Endothelial cell (in vitro differentiated cells): ENCODE measurements at places on chromosomes 12 and 14. TPM values are rescaled to one million over a fixed set of nuclear protein-coding genes. Genes with fewer than 3 reads are reported as not detected.

DNA sequence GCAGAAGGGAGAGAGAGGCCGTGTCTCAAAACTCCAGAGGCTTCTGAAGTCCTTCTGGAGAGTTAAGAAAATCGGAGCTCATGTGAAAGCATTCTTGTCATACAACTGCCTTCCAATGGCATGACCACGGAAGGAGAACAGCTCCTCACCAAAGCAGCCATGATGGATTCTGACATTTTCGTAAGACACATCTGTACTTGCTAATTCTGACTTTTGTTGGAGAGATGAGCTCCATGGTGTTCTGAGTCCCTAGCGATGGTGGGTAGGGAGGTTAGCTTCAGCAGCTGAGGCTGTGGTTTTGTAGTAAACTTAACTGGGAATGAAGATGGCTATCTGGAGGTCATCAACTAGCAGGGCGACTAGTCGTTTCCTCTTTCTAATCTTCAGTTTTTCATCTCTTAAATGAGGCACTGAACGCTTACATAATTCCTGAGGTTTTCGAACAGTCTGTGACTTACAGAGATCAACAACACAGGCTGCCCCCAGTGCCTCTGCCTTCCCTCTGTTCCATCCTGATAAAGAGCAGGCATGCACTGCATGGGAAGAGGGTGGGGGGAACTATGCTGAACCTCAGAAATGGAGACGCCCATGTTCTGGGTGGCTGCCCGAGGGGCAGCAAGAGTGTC is 28.6 kb upstream of the DICER1 start:
- no peak for DNase-seq

DNA sequence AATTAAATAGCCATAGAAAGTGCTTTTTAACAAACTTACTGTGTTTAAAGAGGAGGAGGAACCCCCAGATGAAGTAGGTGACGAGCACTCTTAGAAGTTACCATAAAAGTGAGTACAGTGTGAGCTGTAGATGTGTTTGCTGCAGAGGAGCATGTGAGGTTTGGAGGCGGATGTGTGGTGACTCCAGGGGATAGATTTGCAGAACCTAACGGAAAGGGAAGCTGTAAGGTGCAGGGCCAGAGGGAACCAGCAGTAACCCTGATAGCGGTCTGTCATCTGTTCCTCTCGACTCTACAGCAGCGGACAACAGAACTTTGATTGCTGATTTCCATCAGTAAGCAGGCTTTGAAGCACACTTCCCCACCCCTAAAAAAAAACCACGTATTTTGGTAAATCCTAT is 5.2 kb downstream of the CALM1 start:
- no peak for DNase-seq

GRCh38 chr12:66877925-66878324 is 199.0 kb upstream of the GRIP1 start:
- no peak for DNase-seq

GRCh38 chr12:131106349-131106941 is 152.7 kb downstream of the ADGRD1 start:
- no peak for DNase-seq

DNA sequence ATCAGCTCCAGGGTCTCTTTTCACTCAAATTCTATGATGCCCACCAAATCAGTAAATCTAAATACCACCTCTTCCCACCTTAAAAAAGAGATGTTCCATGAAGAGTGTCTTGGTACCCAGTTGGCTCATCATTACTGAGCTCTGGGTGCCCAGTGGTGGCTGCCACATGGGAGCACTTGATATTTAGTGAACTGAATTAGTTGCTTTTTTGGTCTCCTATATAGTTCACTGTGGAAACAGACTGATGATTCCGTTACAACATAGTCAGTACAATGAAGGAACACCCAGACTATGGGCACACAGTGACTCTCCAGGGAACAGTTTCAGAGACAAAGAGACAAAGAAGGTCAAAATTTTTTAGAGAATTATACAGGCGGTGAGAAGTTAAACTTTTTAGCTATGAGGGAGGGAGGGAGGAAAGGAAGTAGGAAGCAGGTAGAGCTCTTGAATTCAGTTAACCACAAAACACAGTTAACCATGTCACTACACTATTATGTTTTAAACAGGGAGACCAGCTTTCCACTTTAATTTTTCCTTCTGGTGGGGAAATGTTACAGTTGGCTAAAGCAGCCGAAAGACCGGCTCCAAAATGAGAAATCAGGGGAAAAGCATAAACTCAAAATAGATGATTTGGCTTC is 14.6 kb upstream of the YY1 start:
- DNase-seq: no peak

The TAS2R46 gene
- 0.82 TPM for total RNA-seq

The BICDL1 gene
- total RNA-seq: 2.8 TPM
